ENCODE measurements at places on chromosomes 6 and 20.

- no peak for DNase-seq
Observed at GRCh38 chr6:6619021-6619794, 30.7 kb downstream of the LY86 start.

DNA sequence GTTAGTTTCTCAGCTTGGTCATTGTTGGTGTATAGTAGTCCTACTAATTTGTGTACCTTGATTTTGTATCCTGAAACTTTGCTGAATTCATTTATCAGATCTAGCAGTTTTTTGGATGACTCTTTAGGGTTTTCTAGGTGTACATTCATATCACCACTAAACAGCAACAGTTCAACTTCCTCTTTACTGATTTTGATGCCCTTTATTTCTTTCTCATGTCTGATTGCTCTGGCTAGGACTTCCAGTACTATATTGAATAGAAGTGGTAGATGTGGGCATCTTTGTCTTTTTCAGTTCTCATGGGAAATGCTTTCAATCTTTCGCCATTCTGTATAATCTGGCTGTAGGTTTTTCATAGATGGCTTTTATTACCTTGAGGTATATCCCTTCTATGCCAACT is 61.3 kb upstream of the HEY2 start:
- DNase-seq: no peak

DNA sequence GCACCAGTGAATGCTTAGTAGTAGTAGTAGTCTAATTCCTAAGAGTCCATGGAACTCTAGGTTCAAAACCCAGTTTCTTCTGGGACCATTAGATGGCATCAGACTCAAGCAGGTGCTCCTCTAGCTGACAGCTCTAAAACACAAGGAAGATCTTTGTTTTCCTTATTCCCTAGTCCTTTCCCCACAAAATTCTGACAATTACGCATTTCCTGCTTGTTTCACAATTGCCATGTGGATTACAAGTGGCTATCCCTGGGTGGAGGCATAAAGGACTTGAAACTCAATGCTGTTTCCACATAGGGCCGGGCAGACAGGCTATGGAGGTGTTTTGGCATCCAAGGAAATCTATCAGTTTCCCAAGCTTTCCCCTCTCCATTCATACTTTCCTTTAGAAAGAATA is 9.2 kb upstream of the HLA-DOB start:
- peak; percentile 73 for DNase-seq

DNA sequence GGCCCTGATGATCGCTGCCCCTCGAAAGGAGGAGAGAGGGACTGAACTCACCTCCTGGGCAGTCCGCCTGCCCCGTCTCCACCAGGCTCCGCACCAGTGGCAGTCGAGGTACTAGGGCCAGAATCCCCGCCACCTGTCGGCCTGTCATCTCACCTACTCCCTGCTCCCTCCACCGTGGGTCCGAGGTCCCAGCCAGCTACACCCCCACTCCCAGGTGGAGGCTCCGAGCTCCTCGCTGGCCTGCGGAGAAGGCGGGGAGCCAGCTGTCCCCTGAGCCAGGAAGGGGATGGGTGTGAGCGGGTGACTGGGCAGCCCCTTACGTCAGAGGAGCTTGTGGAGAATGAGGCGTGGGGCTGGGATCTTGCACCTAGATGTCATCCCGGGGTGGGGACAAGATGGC is 1066.5 kb upstream of the MANEA start:
- no peak for DNase-seq
